ENCODE measurements at places on chromosomes 3 and 15. TPM values are rescaled to one million over a fixed set of nuclear protein-coding genes. Genes with fewer than 3 reads are reported as not detected.

The CHRD gene
- polyA plus RNA-seq: not detected

The IL20RB gene
- polyA plus RNA-seq: not detected

DNA sequence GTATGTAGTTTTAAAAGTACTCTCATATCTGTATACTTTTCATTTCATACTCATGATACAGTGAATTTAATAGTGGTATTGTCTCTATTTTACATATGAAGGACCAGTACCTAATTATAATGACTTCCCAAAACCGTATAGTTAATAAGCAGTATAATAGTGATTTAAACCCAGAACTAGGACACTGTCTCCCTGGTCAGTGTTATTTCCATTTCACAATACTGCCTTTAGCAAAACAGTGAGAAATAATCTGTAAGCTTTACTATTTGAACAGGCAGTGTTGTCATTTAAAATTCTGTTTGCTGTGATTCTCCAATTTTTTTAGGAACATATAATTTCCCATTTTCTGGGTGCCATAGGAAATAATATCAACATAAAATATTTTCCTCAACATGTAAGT is 116.2 kb downstream of the TCF12 start:
- no peaks in the 10 kb centered on the region for H3K27me3 ChIP-seq
- peaks cover 54% of the 10 kb centered on the region for H3K4me1 ChIP-seq
- H3K4me3 ChIP-seq: no peak overlapping the region
- H3K36me3 ChIP-seq: peaks cover 5% of the 10 kb centered on the region
- DNase-seq: no peak

DNA sequence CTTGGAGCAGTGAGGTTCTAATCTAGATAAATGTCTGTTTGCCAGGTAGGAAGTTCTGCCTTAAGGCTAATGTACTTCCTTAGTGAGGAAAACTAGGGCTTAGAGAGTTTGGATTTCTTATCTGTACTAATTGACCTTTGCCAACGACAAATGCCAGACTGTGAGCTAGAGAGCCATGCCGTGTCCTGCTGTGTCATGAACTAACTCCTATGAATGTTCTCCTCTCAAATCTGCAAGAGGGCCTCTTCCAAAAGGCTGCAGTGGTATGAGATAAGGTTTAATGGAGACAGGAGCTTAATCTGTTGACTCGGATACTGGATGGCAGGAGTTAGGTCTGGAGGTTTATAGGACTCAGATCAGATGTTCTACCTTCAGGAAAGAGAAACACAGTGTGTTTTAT is 524.9 kb downstream of the NTRK3 start:
- H3K27ac ChIP-seq: no peak overlapping the region
- H3K4me3 ChIP-seq: no peak overlapping the region
- DNase-seq: no peak
- no peaks in the 10 kb centered on the region for H3K27me3 ChIP-seq

DNA sequence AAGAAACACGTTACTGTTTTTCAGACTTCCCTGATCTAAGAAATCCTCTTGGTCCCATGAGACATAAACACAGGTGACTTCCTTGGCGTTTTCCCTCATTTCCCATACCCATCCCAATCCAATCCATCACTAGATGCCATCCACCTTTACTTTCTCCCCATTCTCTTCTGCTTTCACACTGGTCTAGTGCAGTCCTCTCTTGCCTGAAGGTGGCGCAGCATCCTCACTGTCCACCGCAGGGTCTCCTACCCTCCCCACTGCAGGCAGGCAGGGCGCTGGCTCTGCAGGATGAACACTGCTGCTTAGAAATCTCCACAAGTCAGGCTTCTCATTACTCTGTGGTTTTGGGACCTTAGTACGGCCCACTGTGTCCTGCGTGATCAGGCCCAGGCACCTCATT is 58.2 kb downstream of the RAB7A start:
- H3K36me3 ChIP-seq: no peaks in the 10 kb centered on the region
- peak; percentile 14 for DNase-seq
- no peak overlapping the region for H3K4me3 ChIP-seq
- peaks cover 91% of the 10 kb centered on the region for H3K4me1 ChIP-seq

GRCh38 chr3:168269001-168269400 is 173.3 kb upstream of the GOLIM4 start:
- no peak overlapping the region for H3K27ac ChIP-seq
- DNase-seq: no peak
- H3K4me1 ChIP-seq: no peaks in the 10 kb centered on the region
- H3K36me3 ChIP-seq: no peaks in the 10 kb centered on the region
- no peak overlapping the region for H3K4me3 ChIP-seq
- no peaks in the 10 kb centered on the region for H3K27me3 ChIP-seq

DNA sequence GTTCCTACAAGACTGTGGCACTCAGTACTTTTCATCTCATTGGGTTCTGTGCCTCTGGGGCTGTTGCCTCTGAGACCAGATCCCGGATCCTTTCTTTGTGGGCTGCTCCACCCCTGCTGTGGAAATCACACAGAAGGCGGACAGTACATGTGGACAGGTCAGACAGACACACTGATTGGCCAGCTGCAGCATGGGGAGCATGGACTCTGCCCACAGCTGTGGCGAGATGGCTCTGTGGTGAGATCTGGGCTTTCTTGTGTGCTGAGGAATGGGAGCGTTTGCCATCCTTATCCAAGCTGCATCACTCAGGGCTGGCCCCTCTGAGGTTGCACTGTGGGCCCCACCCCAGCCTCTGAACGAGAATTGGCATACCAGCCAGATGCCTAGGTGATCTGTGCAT is 147.0 kb downstream of the APBA2 start:
- no peaks in the 10 kb centered on the region for H3K36me3 ChIP-seq
- H3K27ac ChIP-seq: no peak overlapping the region
- H3K4me1 ChIP-seq: no peaks in the 10 kb centered on the region
- no peak overlapping the region for H3K4me3 ChIP-seq
- DNase-seq: no peak

- DNase-seq: no peak
- peaks cover 1% of the 10 kb centered on the region for H3K27me3 ChIP-seq
- H3K27ac ChIP-seq: no peak overlapping the region
- no peaks in the 10 kb centered on the region for H3K4me1 ChIP-seq
- no peak overlapping the region for H3K4me3 ChIP-seq
Measured at GRCh38 chr15:92747047-92747446, 91.5 kb upstream of the FAM174B start.

GRCh38 chr3:151538456-151539393 is 77.9 kb upstream of the IGSF10 start:
- H3K4me3 ChIP-seq: no peak overlapping the region
- no peaks in the 10 kb centered on the region for H3K27me3 ChIP-seq
- no peaks in the 10 kb centered on the region for H3K36me3 ChIP-seq
- no peak overlapping the region for H3K27ac ChIP-seq
- no peak for DNase-seq
- no peaks in the 10 kb centered on the region for H3K4me1 ChIP-seq

GRCh38 chr3:71441925-71442651 is 141.4 kb downstream of the FOXP1 start:
- peaks cover 96% of the 10 kb centered on the region for H3K4me1 ChIP-seq
- peak overlapping the region; percentile 99 for H3K27ac ChIP-seq
- H3K4me3 ChIP-seq: peak overlapping the region; percentile 70
- no peaks in the 10 kb centered on the region for H3K36me3 ChIP-seq

DNA sequence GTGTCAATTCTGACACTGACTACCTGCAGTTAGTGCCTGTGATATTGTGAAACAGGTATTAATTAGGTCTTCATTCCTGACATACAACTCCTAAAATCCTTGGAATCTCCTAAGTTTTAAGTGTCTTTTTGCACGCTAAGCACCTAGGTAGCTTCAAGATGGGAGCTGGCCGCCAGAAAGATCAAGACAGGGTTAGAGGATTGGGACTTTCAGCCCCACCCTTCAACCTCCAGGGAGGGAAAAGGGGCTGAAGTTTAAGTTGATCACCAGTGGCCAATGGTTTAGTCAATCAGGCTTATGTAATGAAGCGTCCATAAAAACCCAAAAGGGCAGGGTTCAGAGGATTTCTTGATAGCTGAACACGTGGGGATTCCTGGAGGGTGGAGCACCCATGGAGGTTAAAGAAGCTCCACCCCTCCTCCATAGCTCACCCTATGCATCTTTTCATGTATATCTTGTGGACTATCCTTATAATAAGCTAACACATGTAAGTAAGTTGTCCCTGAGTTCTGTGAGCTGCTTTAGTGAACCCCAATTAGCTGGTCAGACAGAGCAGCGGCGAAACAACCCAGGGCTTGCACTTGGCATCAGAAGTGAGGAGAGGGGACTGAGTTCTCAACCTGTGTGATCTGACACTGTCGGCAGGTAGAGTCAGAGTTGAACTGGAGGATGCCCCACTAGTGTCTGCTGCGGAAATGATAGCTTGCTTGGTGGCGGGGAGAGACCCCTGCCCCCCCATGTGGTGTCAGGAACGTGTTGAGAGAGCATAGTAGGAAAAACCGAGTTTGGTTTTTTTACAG is 12.8 kb upstream of the SRP14 start:
- no peaks in the 10 kb centered on the region for H3K36me3 ChIP-seq
- H3K4me3 ChIP-seq: no peak overlapping the region
- peaks cover 55% of the 10 kb centered on the region for H3K4me1 ChIP-seq
- peak overlapping the region; percentile 85 for H3K27ac ChIP-seq
- H3K27me3 ChIP-seq: no peaks in the 10 kb centered on the region

- peaks cover 50% of the 10 kb centered on the region for H3K4me1 ChIP-seq
- peaks cover 60% of the 10 kb centered on the region for H3K27me3 ChIP-seq
- H3K36me3 ChIP-seq: peaks cover 9% of the 10 kb centered on the region
- no peak within 1 kb of the TSS for H3K27ac ChIP-seq
- peak within 1 kb of the TSS; percentile 82 for H3K4me3 ChIP-seq
Measured at GRCh38 chr15:52790169-52790708, at the start of gene ONECUT1. Gene ONECUT1 (minus strand): TSS chr15:52790336. CDS start chr15:52789884, 452 bp downstream.

DNA sequence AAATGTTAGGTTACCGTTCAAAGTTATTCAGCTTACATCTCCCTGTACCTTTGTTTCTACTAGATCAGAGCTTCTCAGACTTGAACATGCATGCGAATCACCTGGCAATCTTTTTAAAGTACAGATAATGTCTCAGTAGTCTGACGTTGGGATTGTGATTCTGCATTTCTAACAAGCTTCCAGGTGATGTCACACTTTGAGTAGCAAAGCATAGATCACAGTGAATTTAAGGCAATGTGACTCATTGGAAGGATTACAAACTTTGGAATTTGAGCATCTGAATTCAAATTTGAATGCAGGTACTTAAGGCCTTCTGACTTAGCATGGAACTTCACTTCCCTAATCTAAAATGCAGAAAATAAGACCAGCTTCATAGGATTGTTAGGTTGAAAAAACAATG is 10.8 kb upstream of the ZMAT3 start:
- H3K4me3 ChIP-seq: no peak overlapping the region
- H3K27ac ChIP-seq: no peak overlapping the region
- DNase-seq: no peak
- H3K36me3 ChIP-seq: no peaks in the 10 kb centered on the region
- peaks cover 11% of the 10 kb centered on the region for H3K4me1 ChIP-seq
- no peaks in the 10 kb centered on the region for H3K27me3 ChIP-seq

DNA sequence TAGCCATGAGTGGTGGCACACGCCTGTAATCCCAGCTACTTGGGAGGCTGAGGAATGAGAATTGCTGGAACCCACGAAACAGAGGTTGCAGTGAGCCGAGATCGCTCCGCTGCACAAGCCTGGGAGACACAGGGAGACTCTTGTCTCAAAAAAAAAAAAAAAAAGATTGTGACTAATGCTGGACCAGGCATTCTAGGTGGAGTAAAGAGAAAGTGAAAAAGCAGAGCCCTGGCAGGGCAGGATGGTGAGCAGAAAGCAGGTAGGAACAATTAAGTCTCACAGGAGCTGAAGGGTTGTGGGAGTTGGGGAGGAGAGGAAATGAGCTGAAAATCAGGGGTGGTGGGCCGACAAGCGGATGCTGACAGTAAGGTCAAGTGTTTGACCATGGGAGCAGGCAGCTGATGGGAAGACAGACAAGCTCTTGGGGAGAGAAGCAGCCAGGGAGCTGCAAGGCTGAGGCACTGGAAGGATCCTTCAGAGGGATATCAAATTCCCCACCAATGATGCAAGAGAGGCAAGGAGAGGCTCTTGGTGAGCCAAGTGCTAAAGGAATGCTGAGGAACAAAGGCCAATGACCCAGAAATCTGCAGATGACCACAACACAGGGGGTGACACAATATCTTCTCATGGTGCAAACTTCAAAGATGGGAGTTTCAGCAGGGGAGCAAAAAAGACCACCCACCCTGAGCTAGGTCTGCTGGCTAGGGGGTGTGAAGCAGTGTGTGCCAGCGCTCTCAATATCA is 251.1 kb downstream of the ULK4 start:
- no peak for DNase-seq
- H3K4me1 ChIP-seq: no peaks in the 10 kb centered on the region
- H3K4me3 ChIP-seq: no peak overlapping the region

DNA sequence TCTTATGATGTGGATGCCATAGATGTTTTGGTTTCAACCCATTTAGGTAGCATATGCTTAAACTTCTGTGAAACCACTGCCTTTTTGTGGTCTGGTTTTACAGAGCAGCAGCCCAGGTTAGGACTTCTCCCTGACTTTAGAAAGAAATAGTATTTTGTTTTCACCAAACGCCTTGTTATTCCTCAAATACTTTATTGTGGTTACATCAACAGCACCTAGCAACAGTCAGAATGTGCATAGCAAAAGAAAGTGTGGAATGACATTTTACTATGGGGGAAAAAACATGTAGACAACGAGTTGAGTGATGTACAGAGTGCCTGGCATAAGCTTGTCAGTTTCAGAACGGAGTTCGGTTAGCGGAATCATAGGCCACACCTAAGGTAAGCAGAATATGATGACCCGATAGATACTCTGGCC is 159.2 kb downstream of the TPRG1 start:
- peaks cover 26% of the 10 kb centered on the region for H3K27me3 ChIP-seq
- H3K4me3 ChIP-seq: no peak overlapping the region
- H3K27ac ChIP-seq: no peak overlapping the region
- DNase-seq: no peak
- no peaks in the 10 kb centered on the region for H3K4me1 ChIP-seq

GRCh38 chr15:68148039-68148438 is 57.1 kb downstream of the CALML4 start:
- no peak overlapping the region for H3K4me3 ChIP-seq
- H3K36me3 ChIP-seq: peaks cover 19% of the 10 kb centered on the region
- no peak overlapping the region for H3K27ac ChIP-seq

GRCh38 chr3:48655606-48656005 is 7.1 kb downstream of the CELSR3 start:
- H3K4me3 ChIP-seq: peak overlapping the region; percentile 75
- peaks cover 9% of the 10 kb centered on the region for H3K4me1 ChIP-seq
- no peaks in the 10 kb centered on the region for H3K36me3 ChIP-seq
- peaks cover 16% of the 10 kb centered on the region for H3K27me3 ChIP-seq
- H3K27ac ChIP-seq: peak overlapping the region; percentile 53

- H3K36me3 ChIP-seq: peaks cover 6% of the 10 kb centered on the region
- no peak overlapping the region for H3K27ac ChIP-seq
- H3K4me3 ChIP-seq: no peak overlapping the region
- no peak for DNase-seq
Measured at GRCh38 chr15:76033438-76033837, 21.2 kb upstream of the NRG4 start.

DNA sequence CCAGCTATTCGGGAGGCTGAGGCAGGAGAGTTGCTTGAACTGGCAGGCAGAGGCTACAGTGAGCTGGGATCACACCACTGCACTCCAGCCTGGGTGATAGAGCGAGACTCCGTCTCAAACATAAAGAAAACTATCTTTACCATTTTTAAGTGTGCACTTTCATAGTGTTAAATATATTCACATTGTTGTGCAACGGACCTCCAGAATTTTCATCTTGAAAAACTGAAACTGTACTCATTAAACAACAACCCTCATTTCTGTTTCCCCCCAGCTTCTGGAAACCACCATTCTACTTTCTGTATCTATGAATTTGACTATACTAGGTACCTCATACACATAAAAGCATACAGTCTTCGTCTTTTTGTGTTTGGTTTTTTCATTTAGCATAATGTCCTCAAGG is 375.1 kb downstream of the SHQ1 start:
- H3K4me1 ChIP-seq: no peaks in the 10 kb centered on the region
- no peaks in the 10 kb centered on the region for H3K36me3 ChIP-seq

- H3K4me1 ChIP-seq: no peaks in the 10 kb centered on the region
- no peak overlapping the region for H3K4me3 ChIP-seq
- H3K36me3 ChIP-seq: no peaks in the 10 kb centered on the region
- H3K27ac ChIP-seq: no peak overlapping the region
Measured at GRCh38 chr3:21893242-21893641, 142.2 kb upstream of the ZNF385D start.
